ENCODE measurements at places on chromosomes 5 and 9. TPM values are rescaled to one million over a fixed set of nuclear protein-coding genes. Genes with fewer than 3 reads are reported as not detected.

FAM169A gene
- under 0.01 TPM for total RNA-seq

ANKRD34B gene
- total RNA-seq = not detected

DNM1 gene
- 23.2 TPM for total RNA-seq

DNAH5 gene
- 1.7 TPM for total RNA-seq

GRIA1 gene
- total RNA-seq = 0.65 TPM

SAP30L gene
- 29.2 TPM for total RNA-seq

SPATA9 gene
- not detected for total RNA-seq

TAF11L5 gene
- total RNA-seq = not detected

MYOZ3 gene
- total RNA-seq = 0.26 TPM

MARCOL gene
- not detected for total RNA-seq

DDX4 gene
- not detected for total RNA-seq

SMIM33 gene
- total RNA-seq = not detected

SV2C gene
- not detected for total RNA-seq

MYO10 gene
- total RNA-seq = 37.0 TPM

SPATA31A3 gene
- total RNA-seq = not detected

SHB gene
- total RNA-seq = 16.5 TPM

PCDHA1 gene
- not detected for total RNA-seq

TCF7 gene
- total RNA-seq = 3.2 TPM

BRINP1 gene
- 0.48 TPM for total RNA-seq

ZFP37 gene
- 4.6 TPM for total RNA-seq

EFNA5 gene
- total RNA-seq = 6.4 TPM

C5orf52 gene
- total RNA-seq = not detected

GPX3 gene
- 35.0 TPM for total RNA-seq

LYSMD3 gene
- 13.7 TPM for total RNA-seq

PCDHB10 gene
- total RNA-seq = 0.13 TPM

CCDC192 gene
- total RNA-seq = not detected

GTF2H2C gene
- 31.0 TPM for total RNA-seq

THBS4 gene
- 0.91 TPM for total RNA-seq

ZNF658 gene
- total RNA-seq = 4.8 TPM

DIRAS2 gene
- total RNA-seq = not detected

ADAMTSL1 gene
- 1.0 TPM for total RNA-seq

GLRA1 gene
- not detected for total RNA-seq

C5orf22 gene
- total RNA-seq = 28.9 TPM

ZNF462 gene
- total RNA-seq = 16.8 TPM

TEX48 gene
- total RNA-seq = not detected

HAVCR1 gene
- total RNA-seq = not detected

PDLIM4 gene
- total RNA-seq = 141 TPM

GPR151 gene
- not detected for total RNA-seq

NR2F1 gene
- 85.3 TPM for total RNA-seq

JAKMIP2 gene
- total RNA-seq = 3.0 TPM

CD72 gene
- 1.1 TPM for total RNA-seq

PCDHGB7 gene
- total RNA-seq = 23.6 TPM

ABCA1 gene
- 36.3 TPM for total RNA-seq

FBP2 gene
- not detected for total RNA-seq
